NCI-H446 treated with DMSO at 0.1 percent for 48 hours (cell line): ENCODE measurements at places on chromosomes 6 and 20.

GRCh38 chr6:100078509-100078908 lies 84.5 kb upstream of the MCHR2 start:
- DNase-seq = no peak

DNA sequence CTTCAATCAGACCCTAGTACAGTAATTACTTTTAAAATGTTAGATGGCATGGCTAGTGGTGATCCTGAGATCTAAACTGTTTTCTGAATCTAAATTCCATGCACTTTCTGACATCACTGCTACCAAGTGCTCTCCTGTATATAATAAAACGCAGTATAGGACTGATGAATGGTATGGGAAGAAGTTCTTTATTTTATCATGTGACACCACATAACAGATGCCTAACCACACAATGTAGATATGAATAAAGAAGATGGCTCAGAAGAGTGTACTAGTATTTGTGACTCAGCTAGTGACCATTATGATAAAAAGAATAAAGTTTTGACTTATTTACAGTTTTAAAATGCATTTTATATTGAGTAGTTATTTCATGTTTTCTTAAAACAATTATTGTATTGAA lies 8.5 kb downstream of the NDUFAF4 start:
- DNase-seq = no peak

DNA sequence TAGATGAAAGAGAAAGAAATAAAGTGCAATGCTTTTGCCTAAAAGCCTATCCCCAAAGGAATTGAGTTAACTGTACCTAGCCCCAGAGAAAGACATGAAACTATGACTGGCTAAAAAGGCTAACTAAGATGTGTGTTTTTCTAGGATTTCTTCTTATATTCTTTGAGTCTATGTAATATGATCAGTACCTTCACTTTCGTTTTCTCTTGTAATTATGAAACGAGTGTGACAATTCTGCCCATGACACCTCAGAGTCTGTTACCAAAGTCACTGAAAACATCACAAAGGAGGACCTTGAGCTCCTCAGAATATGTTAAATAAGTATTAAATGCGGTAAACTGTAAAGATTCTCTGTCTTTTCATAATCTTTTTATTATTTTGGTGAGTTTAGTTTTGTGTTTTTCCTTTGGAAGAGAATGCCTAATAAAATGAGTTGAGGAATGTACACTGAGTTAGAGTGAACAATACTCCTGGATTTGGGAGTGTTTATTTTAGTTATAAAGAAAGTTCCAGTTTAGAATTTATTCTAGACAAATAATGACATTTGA lies 141.3 kb downstream of the FUT9 start:
- DNase-seq = no peak

- no peak for DNase-seq
Observed at GRCh38 chr6:25239059-25239458, 40.1 kb upstream of the CARMIL1 start.
